DMS79 treated with DMSO at 0.1 percent for 48 hours (cell line): ENCODE measurements at places on chromosomes 12 and 14.
A peak's percentile ranks its signal among the peaks of the same experiment; 100 is the strongest.

DNA sequence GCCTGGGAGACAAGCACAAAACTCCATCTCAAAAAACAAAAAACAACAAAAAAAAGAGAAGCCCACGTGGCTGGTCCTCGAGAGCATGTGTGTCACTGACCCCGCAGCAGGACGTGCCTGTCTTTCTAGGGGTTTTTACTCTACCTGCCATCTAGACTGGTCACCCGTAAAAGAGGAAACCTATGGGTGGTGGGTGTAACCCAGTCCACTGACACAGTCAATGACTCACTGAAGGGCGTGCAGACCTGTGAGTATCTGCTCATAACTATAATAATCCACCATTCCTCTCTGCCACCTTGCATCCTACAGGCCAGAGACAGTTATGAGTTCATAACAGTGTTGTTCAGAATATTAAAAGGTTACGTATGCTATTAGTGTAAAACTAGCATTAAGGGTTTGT is 4.6 kb downstream of the GOLGA3 start:
- no peak for DNase-seq

- DNase-seq = no peak
These were observed 49.8 kb downstream of the TRPV4 start for GRCh38 chr12:109783135-109783964.

DNA sequence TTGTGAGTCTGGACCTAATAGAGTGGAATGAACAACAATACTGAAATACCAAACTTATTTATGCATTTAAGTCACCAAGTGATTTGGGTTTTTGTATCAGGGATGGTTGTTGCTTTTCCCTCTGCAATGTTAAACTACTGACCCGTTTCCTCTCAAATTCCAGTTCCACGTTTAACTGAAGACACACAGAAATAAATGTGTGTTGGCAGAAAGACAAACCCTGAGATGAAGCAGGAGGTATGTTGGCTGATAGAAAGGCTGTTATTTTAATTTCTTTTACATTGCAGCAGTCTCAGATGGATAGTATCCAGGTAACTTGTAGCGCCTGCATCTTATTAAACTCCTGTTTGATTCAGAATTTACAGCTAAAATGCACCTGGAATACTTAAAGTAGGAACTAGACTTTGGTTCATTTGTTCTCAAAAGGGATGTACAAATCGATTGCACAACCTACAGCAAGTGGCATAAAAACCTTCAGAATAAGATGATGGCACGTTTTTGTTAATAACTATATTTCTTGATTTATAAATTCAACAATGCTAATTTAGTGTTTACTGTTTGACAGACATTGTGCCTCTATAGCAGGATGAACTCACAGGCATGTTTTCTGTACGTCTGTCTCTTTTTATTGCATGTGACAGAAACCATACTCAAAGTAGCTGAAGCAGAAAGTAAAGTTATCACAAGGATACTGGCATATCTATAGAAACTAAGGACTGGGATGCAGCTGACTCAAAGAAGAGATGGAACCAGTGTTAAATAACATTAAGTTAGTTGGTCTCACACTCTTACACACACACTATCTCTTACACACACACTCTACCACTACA is 405.7 kb downstream of the ZFP36L1 start:
- DNase-seq = peak; percentile 66

DNA sequence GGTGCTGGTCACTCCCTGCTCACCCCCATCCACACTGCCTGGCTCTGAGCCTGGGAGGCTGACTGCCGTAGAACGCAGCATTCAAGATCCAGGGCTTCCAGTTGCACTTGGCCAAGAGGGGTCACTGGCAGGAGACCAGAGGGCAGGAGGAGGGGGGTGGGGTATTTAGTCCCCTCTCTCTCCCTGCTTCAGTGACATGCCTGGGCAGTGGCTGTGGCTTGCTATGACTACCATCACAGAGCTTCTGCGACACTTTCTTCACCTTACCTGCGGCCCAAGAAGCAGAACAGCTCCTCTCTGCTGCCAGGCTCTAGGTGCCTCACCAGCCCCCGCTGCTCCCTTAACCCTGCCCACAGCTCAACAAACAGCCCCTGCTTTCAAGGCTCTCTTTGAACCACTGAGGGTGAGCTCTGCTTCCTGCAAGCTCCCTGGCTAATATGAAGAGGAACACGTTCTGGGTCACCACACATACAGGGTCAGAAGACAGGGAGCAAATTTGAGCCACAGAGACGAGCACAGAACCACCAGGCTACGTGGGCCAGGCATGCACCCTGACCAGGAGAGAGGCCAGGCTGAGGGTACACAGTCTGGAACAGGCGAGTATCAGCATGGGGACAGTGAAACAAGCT is 55.7 kb downstream of the ITPK1 start:
- no peak for DNase-seq

- DNase-seq = no peak
These were observed 6.5 kb upstream of the DEGS2 start for GRCh38 chr14:100165831-100166440.

DNA sequence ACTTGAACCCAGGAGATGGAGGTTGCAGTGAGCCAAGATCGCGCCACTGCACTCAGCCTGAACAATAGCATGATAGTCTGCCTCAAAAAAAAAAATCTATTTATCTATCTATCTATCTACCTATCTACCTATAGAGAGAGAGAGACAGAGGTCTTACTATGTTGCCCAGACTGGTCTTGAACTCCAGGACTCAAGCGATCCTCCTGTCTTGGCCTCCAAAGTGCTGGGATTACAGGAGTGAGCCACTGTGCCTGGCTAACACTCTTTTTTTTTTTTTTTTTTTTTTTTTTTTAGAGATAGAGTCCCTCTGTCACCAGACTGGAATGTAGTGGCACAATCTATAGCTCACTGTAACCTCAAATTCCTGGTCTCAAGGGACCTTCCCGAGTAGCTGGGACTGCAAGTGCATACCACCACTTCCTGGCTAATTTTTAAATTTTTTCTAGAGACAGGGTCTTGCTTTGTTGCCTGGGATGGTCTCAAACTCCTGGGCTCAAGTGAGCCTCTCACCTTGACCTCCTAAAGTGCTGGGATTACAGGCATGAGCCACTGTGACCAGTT is 1.9 kb downstream of the FAM186A start:
- no peak for DNase-seq

DNA sequence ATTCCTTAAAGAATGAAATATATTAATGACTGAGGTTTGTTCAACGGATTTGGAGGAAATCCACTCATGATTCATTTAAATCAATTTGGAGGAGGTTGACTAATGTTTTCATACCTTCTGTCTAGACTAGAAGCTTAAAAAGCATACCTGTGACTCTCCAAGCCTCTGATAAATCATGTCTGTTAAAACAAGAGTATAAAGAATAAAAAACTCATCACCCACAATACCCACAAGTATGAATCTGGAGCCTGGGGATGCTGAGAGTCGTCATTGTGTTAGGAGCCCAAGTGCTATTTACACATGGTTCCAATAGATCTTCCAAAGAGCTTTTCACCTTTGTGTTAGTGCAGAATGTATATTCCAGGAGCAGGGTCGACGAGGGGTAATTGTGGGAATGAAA is 86.8 kb upstream of the ADAMTS20 start:
- DNase-seq = no peak

DNA sequence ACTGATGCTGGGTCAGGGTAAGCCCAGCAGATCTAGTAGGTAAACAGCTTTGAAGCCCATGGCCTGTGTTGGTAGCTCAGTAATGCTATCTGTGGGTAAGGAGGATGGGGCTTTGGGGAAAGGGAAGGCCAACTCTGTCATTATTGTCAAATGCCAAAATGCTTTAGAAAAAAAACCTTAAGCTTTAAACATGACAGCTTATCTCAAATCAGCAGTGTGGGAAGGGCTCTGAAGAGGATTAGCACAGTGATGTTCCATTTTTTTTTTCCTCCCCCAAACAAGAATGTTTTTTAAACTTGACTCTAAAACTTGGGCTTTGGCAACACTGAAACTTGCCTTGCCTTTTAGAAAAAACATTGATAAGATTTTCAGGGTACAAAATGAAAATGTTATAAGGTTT is 11.7 kb downstream of the DAAM1 start:
- DNase-seq = no peak

- DNase-seq = no peak
These were observed 726.8 kb downstream of the BCL11B start for GRCh38 chr14:98545181-98545580.

DNA sequence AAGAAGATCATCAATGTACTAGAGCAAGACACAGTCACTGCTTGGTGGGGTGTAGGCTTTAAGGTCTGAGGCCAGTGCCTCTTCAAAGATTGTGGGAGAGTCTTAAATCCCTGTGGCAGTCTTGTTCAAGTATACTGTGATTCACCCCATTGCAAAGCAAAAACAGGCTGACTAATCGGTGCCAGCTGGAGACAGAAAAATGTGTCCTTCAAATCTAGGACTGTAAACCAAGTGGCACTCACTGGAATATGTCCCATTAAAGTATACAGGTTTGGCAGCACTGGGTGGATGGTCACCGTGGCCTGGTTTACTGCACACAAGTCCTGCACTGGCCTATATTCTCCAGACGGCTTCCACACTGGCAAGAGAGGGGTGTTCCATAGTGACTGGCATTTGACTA is 1315.3 kb downstream of the TMEM121 start:
- DNase-seq = no peak

DNA sequence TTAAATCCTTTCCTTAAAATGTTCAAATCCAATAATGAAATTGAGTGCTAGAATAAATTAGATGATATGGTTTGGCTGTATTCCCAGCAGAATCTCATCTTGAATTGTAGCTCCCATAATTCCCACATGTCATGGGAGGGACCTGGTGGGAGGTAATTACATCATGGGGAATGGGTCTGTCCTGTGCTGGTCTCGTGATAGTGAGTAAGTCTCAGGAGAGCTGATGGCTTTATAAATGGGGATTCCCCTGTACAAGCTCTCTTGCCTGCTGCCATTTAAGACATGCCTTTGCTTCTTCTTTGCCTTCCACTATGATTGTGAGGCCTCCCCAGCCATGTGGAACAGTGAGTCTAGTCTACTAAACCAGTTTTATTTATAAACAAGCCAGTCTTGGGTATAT is 508.5 kb downstream of the ETNK1 start:
- DNase-seq = no peak

DNA sequence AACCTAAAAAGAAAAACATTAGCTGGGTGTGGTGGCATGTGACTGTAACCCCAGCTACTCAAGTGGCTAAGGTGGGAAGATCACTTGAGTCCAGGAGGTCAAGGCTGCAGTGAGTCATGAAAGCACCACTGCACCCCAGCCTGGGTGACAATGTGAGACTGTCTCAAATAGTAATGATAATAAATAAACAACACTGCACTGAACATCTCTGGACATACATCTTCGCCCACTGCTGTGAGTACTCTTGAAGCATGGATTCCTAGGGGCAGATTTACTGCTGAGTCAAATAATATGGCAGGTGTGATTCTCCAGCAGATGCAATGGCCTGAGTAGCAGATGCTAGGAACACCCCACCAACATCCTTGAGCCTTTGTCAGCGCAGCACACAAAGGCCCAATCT is 23.6 kb downstream of the ABCB9 start:
- DNase-seq = no peak

- DNase-seq = no peak
These were observed 157.4 kb downstream of the RGS6 start for GRCh38 chr14:72089625-72090024.

- DNase-seq = no peak
These were observed at the start of gene CLEC12A for GRCh38 chr12:9971181-9971580. Gene CLEC12A, plus strand, starts transcription at chr12:9971409. Its CDS starts 188 bp downstream, at chr12:9971597.

- DNase-seq = no peak
These were observed 12.1 kb downstream of the VASH1 start for GRCh38 chr14:76773188-76773885.

DNA sequence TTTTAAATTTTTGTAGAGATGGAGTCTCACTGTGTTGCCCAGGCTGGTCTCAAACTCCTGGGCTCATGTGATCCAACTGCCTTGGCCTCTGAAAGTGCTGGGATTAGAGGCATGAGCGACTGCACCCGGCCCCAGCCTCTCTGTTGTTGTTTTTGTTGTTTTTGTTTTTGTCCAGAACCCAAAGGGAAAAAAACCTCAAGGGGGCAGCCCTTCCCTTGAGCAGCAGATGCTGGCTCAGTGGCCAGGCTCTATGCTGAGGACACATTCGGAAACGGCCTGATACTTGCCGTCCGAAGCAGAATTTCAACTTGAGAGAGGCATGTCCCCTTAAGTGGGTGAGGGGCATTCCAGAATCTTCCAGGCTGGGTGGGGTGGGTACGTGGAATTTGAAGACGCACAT is 6.7 kb downstream of the MVK start:
- no peak for DNase-seq

DNA sequence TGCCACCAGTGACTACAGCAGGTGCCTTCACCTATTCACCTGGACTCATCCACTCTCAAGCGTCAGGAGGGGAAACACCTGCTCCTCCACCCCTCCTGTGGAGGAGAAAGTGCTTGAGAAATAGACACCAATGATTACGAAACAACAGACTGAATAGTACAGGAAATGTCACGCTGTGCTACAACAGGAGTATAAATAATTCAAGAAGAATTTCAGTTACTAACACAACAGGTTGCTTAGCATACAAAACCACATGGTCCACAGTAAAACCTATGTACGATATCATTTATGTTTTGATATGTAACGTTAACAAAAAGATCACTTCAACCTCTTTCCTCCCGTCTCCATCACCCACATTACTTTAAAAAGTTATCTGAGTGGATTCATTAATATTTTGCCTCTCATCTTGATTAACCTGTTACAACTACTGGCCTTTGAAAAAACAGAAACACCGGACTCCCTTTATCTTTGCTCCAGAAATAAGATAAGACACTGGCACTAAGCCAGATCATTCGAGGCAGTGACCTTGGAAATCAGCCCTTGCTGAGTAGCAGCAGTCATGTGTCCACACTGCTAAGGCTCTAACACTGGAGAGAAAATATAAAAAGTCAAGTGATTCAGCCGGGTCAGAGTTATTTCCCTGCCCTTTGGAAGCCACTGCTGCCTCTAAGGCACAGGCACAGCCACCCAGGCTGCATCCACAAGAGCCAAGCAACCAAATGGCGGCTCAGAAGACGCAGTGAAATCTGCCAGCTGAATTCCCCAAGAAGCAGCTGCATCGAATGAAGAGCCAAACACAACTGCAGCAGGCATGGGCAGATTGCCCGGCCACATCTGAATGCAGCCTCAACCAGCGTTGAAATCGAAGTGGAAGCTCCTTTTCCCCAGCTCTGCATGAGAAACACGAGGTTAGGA is 40.9 kb downstream of the NT5DC3 start:
- DNase-seq = peak; percentile 95

- no peak for DNase-seq
These were observed 23.2 kb upstream of the MEG3 start for GRCh38 chr14:100802766-100803165.

- DNase-seq = peak; percentile 68
These were observed 141.4 kb downstream of the PPM1H start for GRCh38 chr12:62793256-62794217.

- DNase-seq = no peak
These were observed 25.7 kb downstream of the RAB21 start for GRCh38 chr12:71780237-71780822.
